Stimulated activated CD4-positive, alpha-beta T cell treated with anti-CD3 and anti-CD28 coated beads, Interleukin-15, amount 100 ng/mL, for 1 hour (primary cell): ENCODE measurements at places on chromosomes 12 and 14.

- no peak for DNase-seq
Observed at GRCh38 chr14:96413526-96413925, 21.6 kb downstream of the AK7 start.

DNA sequence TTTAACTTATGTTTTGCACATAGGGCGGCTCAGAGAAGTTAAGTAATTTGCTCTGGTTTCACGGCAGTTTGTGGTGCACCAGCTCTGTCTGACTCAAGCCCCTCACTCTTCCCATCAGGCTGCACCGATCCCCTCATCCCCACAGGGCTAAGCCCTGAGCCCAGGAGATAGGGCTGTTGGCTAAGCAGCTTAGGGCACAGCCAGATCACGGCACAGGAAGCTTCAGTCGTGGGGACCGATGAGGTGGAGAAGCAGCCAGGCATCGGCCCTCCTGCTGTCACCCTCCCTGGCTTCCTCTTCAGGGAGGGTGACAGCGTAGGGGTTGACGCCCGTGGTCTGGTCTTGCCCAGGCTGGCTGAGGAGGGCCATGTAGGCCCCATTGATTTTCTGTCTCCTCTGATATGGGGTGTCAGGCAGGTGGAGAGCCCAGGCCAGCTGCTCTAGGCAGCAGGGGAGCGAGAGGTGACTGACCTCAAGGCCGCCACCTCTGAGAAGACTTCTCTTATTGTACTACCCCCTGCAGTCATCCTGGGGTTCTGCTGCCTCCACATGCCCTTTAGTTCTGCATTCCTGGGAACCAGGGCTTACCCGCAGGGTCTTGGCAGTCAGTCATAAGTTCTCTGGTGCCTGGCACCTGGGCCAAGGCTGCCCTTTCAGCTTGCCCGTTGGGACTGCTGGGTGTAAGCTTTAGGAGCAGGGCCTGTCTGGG is 166.4 kb downstream of the TSPAN9 start:
- no peak for DNase-seq

- DNase-seq = no peak
Observed at GRCh38 chr12:124676714-124677462, 109.5 kb upstream of the NCOR2 start.

DNA sequence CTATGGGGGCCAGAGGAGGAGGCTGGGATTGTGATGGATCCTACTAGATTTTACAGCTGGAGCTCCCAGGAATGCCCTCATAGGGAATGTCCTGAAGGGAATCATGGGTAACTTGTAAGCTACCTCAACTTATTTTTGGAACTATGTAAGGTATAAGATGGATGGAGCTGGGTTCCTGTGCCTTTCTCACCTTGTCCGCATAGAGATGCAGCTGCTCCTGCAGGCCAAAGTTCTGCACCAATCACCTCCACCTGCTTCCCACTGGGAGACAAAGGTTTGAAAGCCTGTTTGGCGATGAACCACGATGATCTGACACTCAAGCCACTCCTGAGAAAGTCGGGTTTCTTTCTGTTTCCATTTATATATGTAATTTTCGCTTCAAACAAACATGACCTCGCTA is 648 bp upstream of the AKAP5 start:
- no peak for DNase-seq

DNA sequence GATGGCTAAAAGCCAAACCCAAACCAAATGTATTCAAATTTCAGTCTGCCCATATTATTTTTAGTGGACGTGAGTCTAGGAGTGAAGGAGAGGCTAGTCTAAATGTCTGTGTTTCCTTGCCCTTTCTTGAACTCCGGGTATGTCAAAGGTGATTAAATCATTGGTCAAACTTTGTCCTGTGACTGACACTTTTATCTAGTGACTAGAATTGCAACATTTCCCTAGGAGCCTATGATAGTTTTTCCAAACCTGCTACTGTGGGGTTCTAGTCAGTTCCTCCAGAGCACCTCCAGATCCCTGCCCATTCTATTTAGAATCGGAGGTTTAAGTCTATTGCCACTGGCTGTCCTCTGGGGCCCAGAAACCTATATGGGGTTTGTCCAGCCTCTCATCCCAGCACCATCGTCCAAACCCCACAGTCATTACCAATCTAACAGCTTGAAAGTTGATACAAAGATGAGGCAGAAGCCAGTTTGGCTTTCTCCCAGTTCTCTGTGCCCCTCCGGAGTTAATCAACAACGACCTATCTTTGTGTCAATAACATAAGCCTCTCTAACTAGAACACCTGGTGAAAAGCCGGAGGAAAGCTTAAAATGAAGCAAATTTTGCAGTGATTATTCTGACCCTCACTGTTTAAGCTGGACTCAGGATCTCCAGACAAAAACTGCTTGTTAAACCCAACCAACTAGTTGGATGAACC is 306.7 kb downstream of the ZFP36L1 start:
- DNase-seq = no peak

- DNase-seq = peak; percentile 60
Observed at GRCh38 chr12:122946690-122947341, 19.4 kb downstream of the ABCB9 start.

- DNase-seq = no peak
Observed at GRCh38 chr12:59698600-59698999, 102.8 kb downstream of the SLC16A7 start.
